ENCODE measurements at places on chromosomes 4 and X. TPM values are rescaled to one million over a fixed set of nuclear protein-coding genes. Genes with fewer than 3 reads are reported as not detected.

DNA sequence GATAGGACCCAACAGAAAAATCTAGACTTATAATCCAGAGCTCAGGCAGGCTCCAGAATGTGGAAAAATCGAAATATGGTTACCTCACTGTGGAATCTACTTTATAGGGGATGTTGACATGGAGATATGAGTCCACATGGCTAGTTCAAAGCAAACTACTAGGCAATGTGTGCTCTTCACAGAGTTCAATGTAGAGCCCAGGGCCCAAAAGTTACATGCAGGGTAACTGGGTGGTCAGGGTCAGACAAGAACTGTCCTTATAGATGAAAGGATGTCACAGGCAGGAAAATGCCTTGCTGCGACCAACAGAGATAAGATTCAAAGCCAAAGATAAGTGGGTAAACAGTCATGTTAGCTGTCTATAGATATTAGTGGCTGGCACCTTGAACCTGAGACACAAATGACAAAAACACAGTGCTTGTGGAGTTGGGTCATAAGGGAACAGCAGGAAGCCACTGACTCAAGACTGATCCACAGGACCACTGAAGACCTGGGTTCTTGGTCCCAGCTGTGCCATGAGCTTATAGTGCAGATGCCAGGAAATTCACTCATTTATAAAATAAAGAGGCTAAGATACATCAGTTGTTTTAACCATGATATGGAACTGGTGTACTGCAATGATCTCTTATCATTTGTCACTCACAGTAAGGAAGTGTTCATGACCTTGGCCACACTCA is 101.7 kb upstream of the MBNL3 start:
- DNase-seq, result no peak

GRCh38 chr4:1900624-1901023 is 29.4 kb downstream of the NSD2 start:
- DNase-seq, result no peak

- DNase-seq, result no peak
These were observed 86.9 kb upstream of the CLDN34 start for GRCh38 chrX:9880237-9880636.

GRCh38 chr4:92599044-92599443 is 295.3 kb downstream of the GRID2 start:
- DNase-seq, result no peak

DNA sequence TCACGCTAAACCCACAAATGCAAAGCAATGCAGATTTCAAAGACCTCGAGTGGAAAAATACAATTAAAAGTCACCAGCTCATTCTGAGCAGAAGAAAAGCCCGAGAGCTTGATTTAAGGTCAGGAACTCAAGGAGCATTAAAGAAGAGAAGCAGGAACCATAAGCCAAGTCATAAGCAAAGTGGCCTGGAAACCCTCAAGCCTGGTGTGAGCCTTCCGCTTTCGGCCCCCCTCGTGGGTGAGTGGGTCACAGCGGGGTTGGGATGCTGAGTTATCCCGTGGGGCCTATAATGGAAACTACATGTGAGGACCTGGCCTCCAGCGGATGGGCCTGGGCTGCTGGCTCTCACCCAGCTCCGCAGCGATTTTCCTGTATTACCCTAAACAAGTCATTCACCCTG is 504.3 kb downstream of the RAB28 start:
- DNase-seq, result no peak

DNA sequence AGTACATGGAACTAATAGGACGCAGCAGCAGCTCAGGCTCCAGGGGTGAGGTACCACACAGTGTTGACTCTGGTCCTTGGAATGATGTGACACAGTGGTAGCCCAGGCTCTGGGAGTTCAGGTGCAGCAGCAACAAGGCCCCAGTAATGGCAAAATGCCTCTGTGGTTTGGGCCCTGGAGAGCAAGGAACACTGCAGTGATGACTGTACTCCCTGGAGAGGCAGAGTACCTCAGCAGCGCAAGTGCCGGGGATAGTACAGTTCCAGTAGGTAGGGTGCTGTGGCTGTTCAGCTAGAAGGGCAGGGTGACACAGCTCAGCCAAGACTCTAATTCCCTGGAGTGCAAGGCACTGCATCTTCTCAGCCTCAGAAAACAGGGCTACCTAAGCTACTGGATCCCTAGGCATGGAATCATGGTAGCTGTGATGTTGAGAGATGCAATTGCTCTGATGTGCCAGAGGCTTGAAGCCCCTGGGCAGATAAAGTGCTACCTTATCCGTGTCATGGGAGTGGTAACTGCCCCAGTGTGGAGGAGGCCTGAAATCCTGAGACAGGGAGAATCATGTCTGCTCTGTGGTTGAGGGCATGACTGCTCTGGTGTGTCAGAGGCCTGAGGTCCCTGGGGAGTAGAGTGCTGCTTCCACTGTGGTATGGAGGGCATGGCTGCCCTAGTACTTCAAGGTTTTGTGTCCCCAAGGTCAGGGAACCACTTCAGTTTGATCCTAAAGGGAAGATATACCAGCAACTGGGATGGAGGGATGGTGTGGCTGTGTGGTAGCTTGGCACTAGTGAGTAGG is 55.2 kb downstream of the AREG start:
- peak; percentile 15 for DNase-seq

DNA sequence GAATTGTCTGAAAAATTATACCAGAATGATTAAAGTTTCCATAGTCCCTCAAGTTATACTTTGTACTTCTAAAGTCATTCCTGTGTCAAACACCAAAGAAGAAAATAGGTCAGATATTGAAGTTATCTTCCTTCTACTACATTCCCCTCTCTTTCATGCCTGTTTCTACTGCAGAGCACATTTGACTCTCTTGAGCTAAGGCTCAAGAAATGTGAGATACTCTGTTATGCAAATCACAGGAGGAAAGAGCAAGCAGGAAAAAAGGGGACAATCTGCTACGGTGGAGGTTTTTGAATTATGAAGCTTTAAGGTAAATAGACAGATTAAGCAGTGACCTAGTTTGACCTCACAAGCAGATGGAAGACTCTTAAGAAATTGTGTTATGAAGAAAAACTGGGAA is 198.9 kb upstream of the LDB2 start:
- no peak for DNase-seq

GRCh38 chr4:75655562-75655961 is 17.6 kb downstream of the G3BP2 start:
- no peak for DNase-seq

DNA sequence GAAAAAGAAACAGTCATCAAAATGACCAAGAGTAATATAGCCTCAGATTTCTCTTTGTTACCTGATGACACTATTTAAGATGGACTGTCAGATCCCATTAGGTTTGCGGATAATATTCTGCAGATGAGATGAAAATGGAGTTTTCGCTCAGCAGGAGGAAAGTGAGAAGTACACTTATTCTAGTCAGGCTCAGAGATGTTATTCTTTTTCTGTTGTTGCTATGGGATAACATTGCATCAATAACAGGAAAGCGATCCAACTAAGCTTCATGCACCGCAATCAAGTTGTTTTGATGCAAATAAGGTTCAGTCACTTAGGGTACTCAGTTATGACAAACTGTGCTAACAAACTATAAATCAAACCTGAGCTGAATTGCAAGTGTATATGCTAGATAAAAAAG is 415.0 kb downstream of the CCSER1 start:
- DNase-seq, result no peak

GRCh38 chrX:52220936-52221335 is 36.2 kb downstream of the MAGED4 start:
- no peak for DNase-seq

DNA sequence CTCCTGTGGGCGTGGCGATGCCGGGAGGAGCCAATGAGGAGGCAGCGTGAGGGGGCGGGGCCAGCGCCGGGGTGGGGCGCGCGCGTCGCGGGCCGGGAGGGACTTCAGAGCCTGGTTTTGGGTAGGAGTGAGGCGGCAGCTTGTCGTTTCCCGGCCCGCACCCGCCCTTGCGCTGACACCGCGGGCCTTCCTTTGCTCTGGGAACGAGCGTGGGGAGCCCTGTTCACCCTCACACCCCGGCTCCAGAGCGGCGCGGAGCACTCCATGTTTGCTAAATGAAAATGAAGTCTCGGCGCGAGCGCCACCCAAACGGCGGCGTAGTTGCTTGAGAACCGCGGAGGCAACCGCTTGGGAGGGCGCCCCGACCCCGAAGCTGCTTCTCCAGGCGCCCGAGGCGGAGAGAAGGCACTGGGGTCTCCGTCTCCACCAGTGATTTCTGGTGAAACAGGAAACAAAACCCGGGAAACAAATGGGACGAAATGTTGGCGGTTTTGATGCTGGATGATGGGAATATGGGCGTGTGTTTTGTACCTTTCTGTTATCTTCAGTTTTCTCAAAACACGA is 497 bp upstream of the GRPEL1 start:
- no peak for DNase-seq

GRCh38 chrX:44906542-44906941 is 33.6 kb downstream of the KDM6A start:
- DNase-seq, result no peak

- no peak for DNase-seq
These were observed 194.0 kb upstream of the NUDT6 start for GRCh38 chr4:123116412-123116811.

- no peak for DNase-seq
These were observed 88.3 kb upstream of the DDIT4L start for GRCh38 chr4:100278567-100278966.

- DNase-seq, result no peak
These were observed 178.4 kb downstream of the NR3C2 start for GRCh38 chr4:148263802-148264201.

- no peak for DNase-seq
These were observed 10.4 kb downstream of the CCSER1 start for GRCh38 chr4:90137555-90137954.

GRCh38 chrX:49879656-49880277 is 483 bp downstream of the USP27X start:
- DNase-seq, result no peak

GRCh38 chrX:17047224-17047623 is 100.8 kb downstream of the REPS2 start:
- DNase-seq, result no peak

- no peak for DNase-seq
These were observed 2.6 kb upstream of the CNOT6L start for GRCh38 chr4:77821775-77822174.

GRCh38 chr4:170849969-170850368 is 760.2 kb upstream of the AADAT start:
- no peak for DNase-seq

GRCh38 chr4:77578145-77578544 is 27.5 kb upstream of the CXCL13 start:
- DNase-seq, result no peak

DNA sequence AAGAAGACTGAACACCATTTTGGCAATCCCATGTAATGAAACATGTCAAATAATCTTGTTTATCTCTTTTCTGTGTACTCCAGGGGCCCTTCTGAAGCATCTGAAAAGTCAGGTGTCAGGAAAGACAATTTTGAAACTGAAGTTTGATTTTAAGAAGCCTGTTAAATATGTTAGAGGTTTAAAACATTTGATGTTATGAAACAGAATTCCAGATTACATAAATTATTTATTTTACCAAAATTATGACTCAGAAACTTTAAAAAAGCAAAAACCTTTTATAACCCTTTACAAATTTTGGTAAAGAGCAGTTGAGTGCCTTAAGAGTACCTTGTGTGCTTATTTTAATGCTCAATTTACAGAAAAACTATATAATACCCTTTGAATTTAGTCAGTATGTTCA is 130.8 kb downstream of the PAPSS1 start:
- DNase-seq, result no peak

DNA sequence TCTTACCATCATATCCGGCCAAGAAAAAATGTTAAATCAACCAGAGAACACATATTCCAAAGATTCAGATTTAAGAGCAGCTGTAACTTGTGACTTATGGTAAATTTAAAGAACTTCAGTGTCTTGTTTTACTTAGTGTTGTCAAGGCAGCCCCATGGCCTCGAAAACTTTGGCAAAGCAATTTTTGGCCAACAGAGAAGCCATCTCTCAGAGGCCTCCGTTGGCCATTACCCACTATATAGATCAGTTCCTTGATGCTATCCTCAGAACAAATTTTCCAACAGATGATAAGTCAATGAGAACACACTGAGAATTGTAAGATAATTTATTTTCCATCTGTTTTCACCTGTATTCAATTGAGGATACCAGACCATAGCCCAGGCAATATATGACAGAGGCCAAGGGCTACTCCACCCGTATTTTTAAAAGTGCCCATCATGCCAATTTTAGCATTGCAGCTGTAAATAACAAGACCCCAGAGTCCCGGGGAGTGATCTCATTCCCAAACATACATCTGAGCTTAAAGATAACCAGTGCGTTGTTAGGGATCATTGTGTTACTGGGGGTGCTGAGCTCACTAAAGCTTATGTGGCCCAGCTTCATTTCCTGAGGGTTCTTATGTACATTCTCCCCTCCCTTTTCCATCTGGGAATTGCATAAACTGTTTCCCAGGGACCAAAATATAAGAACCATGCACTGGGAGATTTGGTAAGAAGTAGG is 50.0 kb upstream of the PDHA1 start:
- DNase-seq, result no peak

DNA sequence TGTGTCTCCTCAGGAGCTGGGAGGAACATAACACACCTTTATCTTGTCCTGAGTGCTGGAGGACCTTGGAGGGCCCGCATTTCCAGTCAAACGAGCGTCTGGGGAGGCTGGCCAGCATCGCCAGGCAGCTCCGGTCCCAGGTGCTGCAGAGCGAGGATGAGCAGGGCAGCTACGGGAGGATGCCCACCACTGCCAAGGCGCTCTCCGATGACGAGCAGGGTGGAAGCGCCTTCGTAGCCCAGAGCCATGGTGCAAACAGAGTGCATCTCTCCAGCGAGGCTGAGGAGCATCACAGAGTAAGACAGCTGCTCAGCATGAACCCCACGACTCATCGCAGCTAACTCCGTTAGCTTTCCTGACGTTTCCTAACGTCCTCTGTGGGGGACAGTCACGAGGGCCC is 430 bp downstream of the TRIML1 start:
- DNase-seq, result no peak

- peak; percentile 50 for DNase-seq
These were observed 23.5 kb upstream of the SYNPO2 start for GRCh38 chr4:118865091-118865708.

Gene MAP3K15
- not detected for total RNA-seq

Gene FAM9B
- total RNA-seq, result not detected

Gene STOX2
- total RNA-seq, result not detected

Gene EDNRA
- total RNA-seq, result 1.4 TPM

Gene MAGEA4
- total RNA-seq, result not detected

Gene SAGE1
- not detected for total RNA-seq

Gene NEUROG2
- total RNA-seq, result not detected

Gene NDST4
- total RNA-seq, result not detected

Gene ERCC6L
- 7.7 TPM for total RNA-seq

Gene IL15
- total RNA-seq, result 2.0 TPM

Gene ZFP92
- 0.24 TPM for total RNA-seq

Gene ASB9
- 0.50 TPM for total RNA-seq

Gene SLC9B1
- 0.46 TPM for total RNA-seq

Gene SHOX
- total RNA-seq, result 39.7 TPM

Gene LDB2
- total RNA-seq, result 27.0 TPM

Gene REPS2
- total RNA-seq, result 0.19 TPM
